ENCODE measurements at places on chromosomes 3 and 15. TPM values are rescaled to one million over a fixed set of nuclear protein-coding genes. Genes with fewer than 3 reads are reported as not detected.

STRIT1 gene
- total RNA-seq, result not detected

TMEM108 gene
- total RNA-seq, result 1.0 TPM

VIPR1 gene
- not detected for total RNA-seq

FEZF2 gene
- total RNA-seq, result not detected

ZNF620 gene
- total RNA-seq, result not detected

FGF12 gene
- 4.4 TPM for total RNA-seq

ITIH1 gene
- not detected for total RNA-seq

RNF7 gene
- 206 TPM for total RNA-seq

ATP13A5 gene
- 0.04 TPM for total RNA-seq

ISLR2 gene
- total RNA-seq, result not detected

ST3GAL6 gene
- 11.9 TPM for total RNA-seq

PLSCR5 gene
- total RNA-seq, result not detected

ISL2 gene
- 4.2 TPM for total RNA-seq

COLQ gene
- total RNA-seq, result not detected

CLDN18 gene
- not detected for total RNA-seq

METTL6 gene
- 34.0 TPM for total RNA-seq

RTP4 gene
- 16.6 TPM for total RNA-seq

XYLB gene
- 1.3 TPM for total RNA-seq

LRRC49 gene
- 8.5 TPM for total RNA-seq

IL12A gene
- 2.1 TPM for total RNA-seq

AP3S2 gene
- 60.9 TPM for total RNA-seq

CKMT1B gene
- total RNA-seq, result 0.95 TPM

MNS1 gene
- total RNA-seq, result 0.66 TPM

GP9 gene
- not detected for total RNA-seq

CLRN1 gene
- total RNA-seq, result not detected

SLC6A11 gene
- not detected for total RNA-seq

IL5RA gene
- total RNA-seq, result 0.10 TPM

KCNH8 gene
- not detected for total RNA-seq

AADACL2 gene
- total RNA-seq, result not detected

CEMIP gene
- 0.06 TPM for total RNA-seq
